ENCODE measurements at places on chromosomes 2 and 18.

DNA sequence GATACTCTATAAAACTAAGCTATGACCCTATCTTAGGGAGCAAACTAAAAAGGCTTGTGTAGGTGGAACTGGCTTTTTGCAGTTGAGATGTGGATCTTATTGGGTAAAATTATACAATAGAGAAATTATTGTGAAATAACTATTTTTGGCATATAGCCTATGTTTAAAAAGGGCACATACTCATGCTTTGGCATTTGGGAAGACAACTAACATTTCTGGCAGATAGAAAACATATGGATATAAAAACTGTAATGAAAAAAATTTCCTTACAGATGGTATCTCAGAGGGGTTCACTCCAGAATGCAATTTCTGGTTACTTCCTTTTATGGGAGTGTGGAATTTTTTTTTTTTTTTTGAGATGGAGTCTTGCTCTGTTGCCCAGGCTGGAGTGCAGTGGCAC, 120.1 kb upstream of the CCDC195 start:
- DNase-seq: peak; percentile 82

- DNase-seq: no peak
Measured at GRCh38 chr2:239569401-239570090, 168.7 kb upstream of the HDAC4 start.

- no peak for DNase-seq
Measured at GRCh38 chr2:208595386-208596275, 189.0 kb downstream of the PTH2R start.

DNA sequence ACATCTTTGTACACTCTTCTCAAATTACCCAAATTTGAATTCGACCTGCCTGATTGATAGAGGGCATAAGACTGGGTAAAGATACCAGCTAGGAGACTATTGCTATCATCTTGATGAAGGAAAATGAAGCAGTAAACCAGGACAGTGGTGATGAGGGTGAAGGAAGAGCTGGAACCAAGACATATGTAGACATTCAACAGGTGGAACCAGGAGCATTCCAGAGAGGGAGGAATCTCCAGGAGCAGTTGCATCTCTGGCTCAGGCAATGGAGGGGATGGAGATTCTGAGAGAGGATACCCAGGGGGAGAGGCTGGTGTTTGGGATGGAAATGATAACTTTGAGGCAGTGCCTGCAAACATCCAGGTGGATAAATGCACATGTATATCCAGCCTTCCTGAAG, 41.6 kb downstream of the SDC1 start:
- DNase-seq: no peak

DNA sequence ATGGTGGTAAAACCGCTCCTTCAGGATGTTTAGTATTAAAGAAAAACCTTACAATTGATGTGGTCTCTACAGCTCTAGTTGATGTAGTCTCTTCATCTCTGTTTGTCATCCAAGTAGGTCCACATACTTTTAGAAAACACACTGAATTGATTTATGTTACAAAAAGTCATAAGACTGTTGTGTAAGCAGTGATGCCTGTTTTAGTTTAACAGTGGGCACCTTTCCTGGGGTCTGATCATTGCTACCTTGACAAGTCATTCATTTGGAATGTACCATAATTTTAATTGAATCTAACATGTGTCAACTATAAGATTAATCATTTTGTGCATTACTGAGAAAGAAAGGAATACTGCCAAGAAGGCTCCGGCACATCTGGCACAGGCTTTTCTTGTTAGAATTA, 34.3 kb downstream of the GIGYF2 start:
- DNase-seq: peak; percentile 5

GRCh38 chr18:79637181-79637920, 42.3 kb upstream of the CTDP1 start:
- no peak for DNase-seq

GRCh38 chr2:224966613-224967012, 75.7 kb downstream of the DOCK10 start:
- no peak for DNase-seq

- DNase-seq: no peak
Measured at GRCh38 chr18:8428951-8429350, 180.3 kb upstream of the RAB12 start.

- no peak for DNase-seq
Measured at GRCh38 chr18:42131066-42131929, 176.3 kb downstream of the PIK3C3 start.

DNA sequence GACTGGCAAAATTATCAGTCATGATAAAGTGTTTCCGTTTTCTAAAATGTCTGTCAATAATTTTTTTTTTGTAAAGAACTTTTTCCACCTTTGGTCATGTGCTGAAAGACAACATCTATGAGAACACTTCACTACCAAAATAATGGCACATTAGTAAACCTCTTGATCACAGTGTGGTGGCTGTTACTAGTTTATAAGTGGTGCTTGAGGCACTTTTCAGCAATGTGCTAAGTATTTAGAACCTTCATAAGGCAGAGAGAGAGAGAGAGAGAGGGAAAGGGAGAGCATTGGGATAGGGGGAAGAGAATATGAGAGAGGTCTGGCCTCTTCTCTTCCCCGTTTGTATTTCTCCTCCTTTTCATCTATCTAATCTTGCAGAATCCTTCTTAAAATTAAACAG, 1.1 kb upstream of the NYAP2 start:
- no peak for DNase-seq

DNA sequence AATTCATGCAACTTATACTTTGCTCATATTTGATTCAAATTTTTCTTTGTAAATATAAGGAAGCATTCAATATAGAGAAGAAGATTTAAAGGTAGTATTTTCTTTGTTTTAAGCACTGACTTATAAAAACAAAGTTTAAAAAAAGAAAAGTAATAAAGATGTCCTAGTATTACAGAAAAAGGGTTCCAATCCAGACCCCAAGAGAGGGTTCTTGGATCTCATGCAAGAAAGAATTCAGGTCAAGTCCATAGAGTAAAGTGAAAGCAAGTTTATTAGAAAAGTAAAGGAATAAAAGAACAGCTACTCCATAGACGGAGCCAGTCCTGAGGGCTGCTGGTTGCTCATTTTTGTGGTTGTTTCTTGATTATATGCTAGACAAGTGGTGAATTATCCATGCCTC, 267.9 kb downstream of the CTNNA2 start:
- DNase-seq: no peak

All from EH (cell line).